ENCODE measurements at places on chromosomes 13 and 19.

- DNase-seq = no peak
These were observed 165.5 kb downstream of the LACC1 start for GRCh38 chr13:44045180-44045562.

DNA sequence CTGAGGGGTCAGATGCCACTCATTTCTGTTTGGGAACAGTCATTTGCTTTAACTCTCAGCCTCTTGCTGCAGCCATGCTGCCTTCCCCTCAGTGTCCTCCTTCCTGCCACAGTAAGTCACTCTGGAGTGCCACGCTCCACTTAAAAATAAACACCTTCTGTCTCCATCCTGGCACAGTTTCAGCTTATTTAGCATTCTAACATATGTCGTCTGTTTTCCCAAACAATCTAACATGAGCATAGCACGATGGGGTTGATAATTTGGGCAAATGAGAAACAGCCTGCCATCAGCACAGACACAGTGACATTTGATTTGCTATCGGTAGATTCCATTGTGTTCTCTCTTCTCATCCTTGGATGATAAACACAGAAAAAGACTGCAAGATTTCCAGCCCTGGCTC, 768.6 kb downstream of the UQCRFS1 start:
- no peak for DNase-seq

DNA sequence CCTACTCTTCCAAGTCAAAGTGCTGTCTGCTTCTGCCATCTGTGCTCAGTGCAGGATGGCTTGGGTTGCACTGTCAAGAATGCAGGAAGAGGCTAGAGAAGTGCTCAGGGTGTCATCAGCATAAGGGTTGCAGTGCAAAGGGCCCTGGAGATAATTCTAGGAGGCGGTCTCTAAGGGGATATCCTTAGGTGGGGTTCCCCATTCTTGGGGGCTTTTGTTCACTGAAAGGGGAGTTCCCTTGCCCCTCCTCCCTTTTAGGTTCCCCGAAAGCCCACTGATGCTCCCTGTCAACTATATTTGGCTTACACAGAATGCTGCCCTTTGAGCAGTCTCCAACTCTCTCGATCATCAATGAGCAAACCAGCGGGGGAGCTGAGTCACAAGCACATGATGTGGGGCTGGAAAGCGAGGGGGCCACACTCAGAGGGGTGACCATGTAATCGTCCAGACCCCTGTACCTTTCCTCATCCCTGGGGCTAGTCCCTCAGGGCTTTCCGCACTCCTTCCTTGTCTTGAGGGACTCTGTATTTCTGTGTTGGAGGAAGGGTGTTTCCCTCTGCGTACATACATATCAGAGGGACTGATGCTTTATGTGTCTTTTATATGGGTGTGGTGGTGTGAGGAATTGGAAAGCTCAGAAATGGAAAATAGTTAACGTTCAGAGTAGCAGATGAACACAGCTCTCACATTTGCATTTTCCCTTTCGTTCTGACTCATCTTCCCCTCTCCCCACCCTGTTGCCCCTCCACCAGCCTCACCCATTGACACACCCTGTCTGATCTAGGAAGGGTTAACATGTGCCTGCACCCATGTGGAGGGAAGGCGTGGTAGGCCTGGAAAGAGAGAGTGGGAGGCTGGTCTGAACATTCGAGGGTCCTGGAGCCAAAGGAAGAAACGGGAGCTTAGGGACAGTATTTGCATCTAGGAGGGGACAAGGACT, 6.7 kb downstream of the ZBTB32 start:
- DNase-seq = peak; percentile 55

DNA sequence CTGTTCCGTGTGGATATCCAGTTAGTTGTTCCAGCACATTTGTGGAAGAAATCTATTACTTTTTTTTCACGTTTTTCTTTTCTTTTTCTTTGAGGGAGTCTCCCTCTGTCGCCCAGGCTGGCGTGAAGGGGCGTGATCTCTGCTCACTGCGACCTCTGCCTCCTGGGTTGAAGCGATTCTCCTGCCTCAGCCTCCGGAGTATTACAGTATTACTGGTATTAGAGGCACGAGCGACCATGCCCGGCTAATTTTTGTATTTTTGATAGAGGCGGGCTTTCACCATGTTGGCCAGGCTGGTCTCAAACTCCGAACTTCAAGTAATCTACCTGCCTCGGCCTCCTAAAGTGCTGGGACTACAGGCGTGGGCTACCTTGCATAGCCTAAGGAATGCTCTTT, 43.6 kb downstream of the ZNF611 start:
- no peak for DNase-seq

DNA sequence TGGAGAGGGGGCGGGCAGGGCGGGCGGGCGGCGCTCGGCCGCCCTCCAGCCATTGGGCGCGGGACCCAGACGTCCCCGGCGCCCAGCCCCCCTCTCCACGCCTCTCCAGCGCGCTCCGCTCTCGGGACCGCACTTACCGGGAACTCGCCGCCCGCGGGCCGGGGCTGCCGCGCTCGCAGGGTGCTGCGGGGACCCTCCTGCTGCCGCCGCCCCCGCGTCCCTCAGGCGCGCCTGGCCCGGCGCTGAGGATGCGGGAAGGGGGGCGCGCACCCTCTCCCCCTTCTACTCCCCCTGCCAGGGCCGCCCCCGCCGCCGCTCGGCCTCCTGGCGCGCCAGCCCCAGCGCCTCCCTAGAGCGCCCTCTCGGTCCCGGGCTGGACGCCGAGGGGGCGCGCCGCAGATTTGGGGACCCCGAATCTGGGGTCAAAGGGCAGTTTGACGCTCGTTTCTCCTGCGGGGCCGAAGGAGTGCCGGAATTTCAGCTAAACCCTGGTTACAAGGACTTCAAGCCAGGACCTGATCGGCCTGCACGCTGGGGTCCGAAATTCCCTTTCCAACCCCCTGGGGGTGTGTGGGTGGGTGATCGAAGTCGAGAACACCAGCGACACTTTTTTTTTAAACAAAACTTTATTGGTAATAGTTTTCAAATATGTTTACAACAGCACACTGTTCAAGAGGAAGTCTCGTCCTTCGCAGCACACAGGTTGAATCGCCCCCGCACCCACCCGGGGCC, 696 bp upstream of the SAMD1 start:
- DNase-seq = peak; percentile 61

- no peak for DNase-seq
These were observed 21.7 kb downstream of the SIPA1L3 start for GRCh38 chr19:37928527-37929286.

DNA sequence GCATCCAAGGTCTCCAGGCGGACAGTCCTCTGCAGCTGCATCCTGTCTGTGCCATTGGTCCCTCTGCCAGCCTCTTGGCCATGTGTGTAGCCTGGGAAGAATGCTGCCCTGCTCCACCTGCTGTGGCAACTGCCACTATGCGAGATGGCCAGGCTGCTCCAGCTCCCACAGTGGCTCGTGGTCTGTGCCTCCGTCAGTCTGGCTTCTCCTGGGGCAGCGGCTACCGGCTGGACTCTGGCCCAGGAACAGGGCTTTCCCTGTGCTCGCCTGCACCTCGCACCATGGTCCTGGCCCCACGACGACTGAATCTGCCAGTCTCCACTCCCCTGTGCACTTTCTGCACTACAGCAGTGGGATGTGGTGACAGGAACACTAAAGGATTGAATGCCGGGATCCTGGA, 26.7 kb upstream of the FFAR2 start:
- no peak for DNase-seq

DNA sequence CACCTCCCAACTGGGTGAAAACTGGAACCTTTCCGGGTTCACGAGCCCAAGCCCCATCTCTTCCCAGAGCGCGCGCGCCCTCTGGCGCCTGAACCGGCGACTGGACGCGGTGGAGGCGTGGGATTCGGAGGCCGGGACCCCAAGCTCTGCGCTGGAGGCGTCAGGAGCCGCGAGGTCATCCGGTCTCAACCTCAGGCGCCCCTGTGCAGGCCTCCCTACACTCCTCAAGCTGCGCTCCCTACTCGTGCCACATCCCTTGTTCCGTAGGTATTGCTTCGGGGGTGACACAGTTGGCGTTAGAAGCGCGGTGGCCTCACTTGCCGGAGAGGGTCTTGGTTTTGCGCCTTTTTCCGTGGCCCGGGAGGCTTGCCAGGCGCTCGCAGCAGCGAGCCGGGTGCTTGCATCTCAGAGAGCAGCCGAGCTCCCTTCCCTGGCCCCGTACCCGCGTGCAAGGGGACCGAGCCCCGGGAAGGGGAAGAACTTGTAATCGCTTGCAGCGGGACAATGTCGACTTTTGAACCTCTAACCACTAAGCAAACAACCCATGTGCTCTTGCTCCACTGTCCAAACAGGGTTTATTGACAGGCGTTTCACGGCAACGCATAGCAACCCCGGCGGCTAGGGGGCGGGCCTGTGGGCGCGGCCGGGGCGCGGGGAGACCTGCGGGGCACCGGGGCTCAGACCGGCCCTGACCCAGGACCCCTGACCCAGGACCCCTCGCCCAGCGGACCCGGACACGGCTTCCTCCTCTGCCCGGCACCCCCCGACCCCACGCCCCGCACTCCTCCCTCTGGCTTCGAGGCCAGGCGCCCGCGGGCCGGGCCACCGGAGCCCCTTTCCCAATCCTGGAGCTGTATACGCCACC, 8.5 kb downstream of the CDX2 start:
- DNase-seq = no peak

GRCh38 chr13:109818886-109819285, 32.5 kb upstream of the IRS2 start:
- no peak for DNase-seq

- DNase-seq = no peak
These were observed 121.9 kb downstream of the DLEU7 start for GRCh38 chr13:50721672-50721992.

GRCh38 chr19:9075064-9075949, 11.6 kb upstream of the OR1M1 start:
- no peak for DNase-seq

DNA sequence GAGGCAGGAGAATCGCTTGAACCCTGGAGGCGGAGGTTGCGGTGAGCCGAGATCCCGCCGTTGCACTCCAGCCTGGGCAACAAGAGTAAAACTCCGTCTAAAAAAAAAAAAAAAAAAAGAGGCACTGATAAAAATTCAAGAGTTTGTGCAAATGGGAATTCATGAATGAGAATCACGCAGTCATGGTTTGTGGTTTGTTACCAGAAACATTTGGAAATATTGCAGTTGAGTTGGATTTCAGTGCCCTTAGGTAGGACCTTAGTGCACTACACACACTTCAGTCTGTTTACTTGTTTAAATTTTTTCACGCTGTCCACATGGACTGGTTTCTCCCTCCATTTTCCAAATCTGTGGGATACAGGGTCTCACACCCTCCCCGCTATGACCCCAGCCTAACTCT, 28.4 kb downstream of the ZNF844 start:
- DNase-seq = no peak

DNA sequence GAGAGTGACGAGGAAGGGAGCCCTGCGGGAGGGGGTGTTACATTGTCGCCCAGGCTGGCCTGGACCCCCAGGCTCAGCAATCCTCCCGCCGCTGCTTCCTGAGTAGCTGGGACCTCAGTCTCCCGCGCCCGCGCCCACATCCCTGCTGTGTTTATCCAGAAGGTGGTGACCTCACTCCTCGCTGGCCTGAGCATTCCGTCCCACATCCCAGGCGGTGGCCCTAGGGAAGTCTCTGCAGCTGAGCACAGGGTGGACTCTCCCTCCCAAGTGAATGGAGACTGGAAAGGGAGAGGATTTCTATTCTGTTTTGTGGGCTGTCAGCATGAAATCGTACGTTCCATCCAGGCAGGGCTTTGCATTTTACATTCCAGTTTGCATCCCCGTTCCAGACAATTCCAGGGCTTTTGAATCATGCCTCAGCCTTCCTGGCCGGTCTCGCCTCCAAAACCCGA, 401 bp upstream of the ZNF765 start:
- DNase-seq = no peak

- DNase-seq = no peak
These were observed 53.4 kb downstream of the KDM4B start for GRCh38 chr19:5022066-5022860.

- no peak for DNase-seq
These were observed 463.5 kb downstream of the GPC6 start for GRCh38 chr13:93690139-93690538.

DNA sequence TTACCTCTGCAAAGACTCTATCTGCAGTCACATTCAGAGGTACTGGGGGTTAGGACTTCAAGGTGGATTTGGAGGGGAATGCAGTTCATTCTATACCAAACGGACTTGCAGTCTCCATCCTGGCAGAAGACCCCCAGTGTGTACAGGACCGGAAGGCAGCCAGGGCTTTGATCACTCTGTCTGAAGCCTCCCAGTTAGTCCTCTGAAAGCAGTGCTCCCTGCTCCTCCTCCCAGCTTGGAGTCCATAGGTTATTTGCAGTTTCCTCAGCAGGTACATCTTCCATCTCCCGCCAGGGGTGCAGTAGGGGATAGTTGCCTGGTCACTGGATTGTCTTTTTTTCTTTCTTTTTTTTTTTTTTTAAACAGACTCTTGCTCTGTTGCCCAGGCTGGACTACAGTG, 78.8 kb upstream of the KCTD15 start:
- no peak for DNase-seq

GRCh38 chr13:43159026-43159461, 135.7 kb downstream of the DNAJC15 start:
- DNase-seq = no peak

- DNase-seq = no peak
These were observed 1.7 kb downstream of the DMAC2 start for GRCh38 chr19:41437944-41438574.

DNA sequence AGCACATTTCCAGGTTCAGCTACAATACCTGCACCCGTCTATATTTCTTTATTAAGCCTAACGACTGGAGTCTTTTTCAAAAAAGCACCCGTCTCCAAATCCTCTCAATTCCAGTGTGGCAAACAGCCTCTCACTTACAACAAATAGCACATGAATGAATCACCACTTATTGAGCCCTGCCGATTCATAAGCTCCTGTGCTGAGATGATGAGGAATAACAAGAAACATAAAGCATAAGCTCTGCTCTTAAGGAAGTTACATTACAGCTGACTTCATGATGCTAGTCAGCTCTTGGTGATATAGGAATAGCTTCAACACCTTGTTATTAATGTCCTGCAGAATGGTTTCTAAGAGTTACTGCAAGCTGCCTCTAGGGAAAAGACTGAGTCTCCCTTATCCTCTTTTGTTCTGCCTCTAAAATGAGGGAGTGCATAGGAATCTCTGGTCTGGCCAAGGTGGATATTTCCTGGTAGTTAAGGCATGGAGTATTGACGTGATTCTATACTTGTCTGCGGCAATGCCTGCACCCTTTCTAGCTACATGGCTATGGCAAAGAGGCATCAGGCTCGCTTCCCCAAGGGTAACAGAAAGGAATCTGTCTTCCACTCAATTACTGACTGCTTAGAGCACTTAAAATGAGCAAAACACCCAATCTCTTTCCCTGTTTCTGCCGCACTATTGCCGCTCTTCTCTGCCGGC, 195.7 kb downstream of the KLF12 start:
- DNase-seq = no peak

GRCh38 chr19:2362046-2362969, 2.2 kb downstream of the TMPRSS9 start:
- no peak for DNase-seq

DNA sequence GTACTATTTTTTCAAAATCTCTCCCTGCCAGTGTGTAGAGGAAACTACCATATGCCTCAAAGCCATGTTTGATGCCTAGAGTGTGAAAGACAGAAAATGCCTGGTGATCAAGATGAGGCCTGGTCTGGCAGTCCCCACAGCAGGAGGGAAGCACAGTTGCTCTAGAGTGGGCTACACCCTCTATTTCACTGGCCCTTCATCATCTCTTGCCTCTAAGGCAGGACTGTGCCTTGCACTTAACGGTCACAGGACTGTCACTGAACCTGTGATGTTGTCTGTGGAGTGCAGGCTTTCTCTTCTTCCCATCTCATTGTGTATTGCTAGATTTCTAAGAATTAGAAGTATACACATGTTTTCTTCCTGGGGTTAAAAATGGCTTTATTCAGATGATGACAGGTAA, 16.3 kb downstream of the POLR1D start:
- DNase-seq = no peak
